ENCODE measurements at places on chromosomes 3 and 15.

DNA sequence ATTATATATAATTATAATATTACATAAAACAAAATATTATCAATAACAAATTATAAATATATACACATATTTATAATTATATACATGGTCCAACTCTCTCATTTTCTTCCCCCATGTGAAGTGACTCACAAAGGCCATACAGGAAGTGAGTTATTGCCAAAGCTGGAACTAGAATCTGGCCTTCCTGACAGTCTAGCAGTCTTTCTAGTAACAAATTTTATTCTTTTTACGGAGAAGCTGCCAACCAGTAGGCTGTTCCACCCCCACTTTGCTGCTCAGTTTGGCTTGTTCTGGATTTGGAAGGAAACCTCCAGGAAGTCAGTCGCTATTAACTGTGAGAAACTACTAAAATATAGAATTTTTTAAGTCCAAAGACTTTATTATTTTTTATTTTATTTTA lies 79.6 kb downstream of the DHX36 start:
- DNase-seq = no peak

- no peak for DNase-seq
Observed at GRCh38 chr15:96992817-96993216, 662.3 kb downstream of the NR2F2 start.

- DNase-seq = no peak
Observed at GRCh38 chr15:45177285-45177684, 10.5 kb downstream of the SHF start.

DNA sequence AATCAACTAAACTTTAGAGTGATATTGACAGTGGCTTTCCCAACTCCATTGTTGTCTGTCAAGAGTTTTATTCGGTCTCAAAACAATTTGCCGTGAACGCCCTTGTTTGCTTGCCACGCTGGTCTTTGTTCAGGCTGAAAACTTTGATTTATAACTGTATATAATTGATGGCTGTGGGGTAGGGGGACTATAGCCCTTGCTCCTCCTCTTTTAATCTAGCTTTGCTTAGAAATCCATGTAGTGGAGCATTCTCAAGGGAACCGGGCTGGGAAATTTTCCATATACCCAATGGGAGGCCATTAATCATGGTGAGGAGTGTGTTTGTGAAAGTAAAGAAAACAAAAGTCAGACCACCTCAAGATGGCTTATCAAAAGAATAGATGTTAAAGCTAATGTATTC lies 339.8 kb upstream of the RARB start:
- no peak for DNase-seq

DNA sequence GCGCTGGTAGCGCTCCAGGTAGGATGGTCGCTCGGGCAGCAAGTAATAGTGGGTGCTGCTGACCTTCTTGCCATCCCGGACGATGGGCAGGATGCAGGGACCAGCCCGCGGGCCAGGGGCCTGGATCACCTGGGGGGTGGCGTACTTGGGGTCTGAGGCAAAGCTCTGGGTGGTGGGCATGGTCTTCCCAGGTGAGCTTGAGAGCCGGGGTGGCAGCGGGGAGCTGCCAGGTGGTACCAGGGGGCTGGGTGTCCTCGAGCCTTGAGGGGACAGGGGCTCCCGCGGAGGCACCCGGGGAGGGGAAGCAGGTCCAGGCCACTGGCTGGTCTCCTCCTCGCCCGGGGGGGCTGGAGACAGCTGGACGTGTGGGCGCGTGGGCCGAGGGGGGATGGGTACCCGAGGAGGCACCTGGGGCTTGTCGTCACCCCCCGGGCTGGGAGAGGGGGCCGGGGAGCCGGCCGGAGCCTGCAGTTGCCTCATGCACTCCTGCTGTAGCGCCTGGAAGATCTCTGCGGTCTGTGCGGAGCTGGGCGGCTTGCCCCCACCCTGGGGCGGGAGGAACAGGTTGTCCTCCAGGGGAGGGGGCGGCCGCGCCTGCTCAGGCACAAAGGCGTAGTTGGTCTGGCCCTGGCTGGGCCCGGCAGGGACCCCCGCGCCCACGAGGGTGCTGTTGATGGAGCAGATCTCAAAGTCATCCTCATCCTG lies 40.6 kb downstream of the TNK2 start:
- DNase-seq = no peak

DNA sequence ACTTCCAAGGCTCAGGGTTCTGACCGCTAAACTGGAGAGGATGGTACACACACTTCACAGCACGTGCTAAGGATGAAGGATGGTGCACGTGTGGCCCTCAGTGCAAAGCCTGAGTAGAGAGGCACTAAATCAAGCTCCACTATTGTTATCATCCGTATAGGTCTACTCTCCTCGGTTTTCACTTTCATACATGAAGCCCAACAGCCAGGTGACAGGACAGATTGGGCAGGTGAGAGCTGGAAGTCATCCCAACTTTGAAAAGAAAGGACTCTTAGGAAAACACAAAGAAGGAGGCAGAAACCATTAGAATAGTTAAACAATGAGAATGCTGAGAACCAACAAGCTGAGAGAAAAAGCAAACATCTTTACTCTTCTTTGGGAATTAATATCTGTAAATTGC lies 21.1 kb downstream of the MAGI1 start:
- DNase-seq = no peak

GRCh38 chr3:2510591-2511145 lies 412.0 kb downstream of the CNTN4 start:
- DNase-seq = no peak

DNA sequence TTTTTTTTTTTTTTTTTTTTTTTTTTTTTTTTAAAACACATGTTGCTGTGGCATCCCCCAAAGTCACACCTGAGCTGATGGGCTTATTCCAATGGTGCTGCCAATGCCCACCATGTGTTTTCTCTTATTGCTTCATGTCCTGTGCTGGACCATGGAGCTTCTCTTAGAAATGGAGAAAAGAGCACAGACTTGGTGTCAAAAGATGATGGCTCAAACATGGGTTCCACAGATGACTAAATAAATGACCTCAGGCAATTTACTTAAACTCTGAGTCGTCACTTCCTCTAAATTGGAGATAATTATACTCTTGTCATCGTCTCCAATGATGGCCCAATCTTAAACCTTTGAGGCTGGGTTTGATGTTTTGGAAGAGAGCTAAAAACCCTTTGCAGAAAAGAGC lies 28.1 kb downstream of the CHST2 start:
- DNase-seq = no peak

Data from hematopoietic multipotent progenitor cell (in vitro differentiated cells).